Left lobe of liver (tissue), 2 donors: ENCODE measurements at places on chromosomes 3 and 15. TPM values are rescaled to one million over a fixed set of nuclear protein-coding genes. Genes with fewer than 3 reads are reported as not detected.

DNA sequence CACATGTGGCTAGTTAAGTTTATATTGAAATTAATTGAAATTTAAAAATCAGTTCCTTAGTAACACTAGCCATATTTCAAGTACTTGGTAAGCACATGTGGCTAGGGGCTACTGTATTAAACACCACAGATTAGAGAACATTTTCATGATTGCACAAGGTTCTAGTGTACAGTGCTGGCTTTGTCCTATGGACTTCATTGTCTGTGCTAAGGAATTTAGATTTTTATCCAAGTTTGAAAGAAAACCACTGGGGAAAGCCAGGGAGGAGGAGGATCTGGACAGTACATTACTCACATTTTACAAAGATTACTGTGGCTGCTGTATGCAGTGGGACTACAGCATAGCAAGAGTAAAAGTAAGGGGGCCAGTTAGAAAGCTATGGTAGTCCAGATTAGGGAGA is 13.9 kb downstream of the STAC start:
- DNase-seq, result no peak

GRCh38 chr3:29189328-29189727 is 91.5 kb upstream of the RBMS3 start:
- no peak for DNase-seq

GRCh38 chr3:138459619-138460535 is 25.5 kb downstream of the ESYT3 start:
- peak; percentile 33 for DNase-seq

GRCh38 chr3:30989276-30990030 is 95.0 kb upstream of the GADL1 start:
- no peak for DNase-seq

The GPR149 gene
- total RNA-seq, result not detected

The ALDH1A2 gene
- 29.0 TPM for total RNA-seq
